ENCODE measurements at places on chromosomes 16 and 17.
A peak's percentile ranks its signal among the peaks of the same experiment; 100 is the strongest.

GRCh38 chr17:40541060-40541872 is 24.0 kb downstream of the CCR7 start:
- DNase-seq: no peak

GRCh38 chr16:50602126-50602525 is 53.9 kb downstream of the NKD1 start:
- no peak for DNase-seq

DNA sequence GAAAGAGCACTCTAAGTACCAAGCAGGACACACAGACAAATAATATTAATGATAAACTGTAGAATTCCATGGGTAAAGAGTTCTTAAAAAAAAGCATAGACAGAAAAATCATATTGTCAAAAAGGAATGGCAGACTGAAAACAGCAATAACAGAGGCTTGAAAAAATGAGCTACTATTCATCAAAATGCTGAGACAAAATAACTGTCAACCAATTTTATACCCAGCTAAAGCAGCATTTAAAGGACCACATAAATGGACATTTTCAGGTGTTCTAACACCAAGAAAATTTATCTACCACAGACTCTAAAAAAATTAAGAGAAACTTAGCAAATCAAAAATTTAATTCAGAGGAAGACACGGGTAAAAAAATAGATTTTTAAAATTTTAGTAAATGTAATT is 119.1 kb downstream of the DYNLRB2 start:
- DNase-seq: no peak

- DNase-seq: no peak
These were observed 95.1 kb upstream of the TMEM132E start for GRCh38 chr17:34484193-34484733.

DNA sequence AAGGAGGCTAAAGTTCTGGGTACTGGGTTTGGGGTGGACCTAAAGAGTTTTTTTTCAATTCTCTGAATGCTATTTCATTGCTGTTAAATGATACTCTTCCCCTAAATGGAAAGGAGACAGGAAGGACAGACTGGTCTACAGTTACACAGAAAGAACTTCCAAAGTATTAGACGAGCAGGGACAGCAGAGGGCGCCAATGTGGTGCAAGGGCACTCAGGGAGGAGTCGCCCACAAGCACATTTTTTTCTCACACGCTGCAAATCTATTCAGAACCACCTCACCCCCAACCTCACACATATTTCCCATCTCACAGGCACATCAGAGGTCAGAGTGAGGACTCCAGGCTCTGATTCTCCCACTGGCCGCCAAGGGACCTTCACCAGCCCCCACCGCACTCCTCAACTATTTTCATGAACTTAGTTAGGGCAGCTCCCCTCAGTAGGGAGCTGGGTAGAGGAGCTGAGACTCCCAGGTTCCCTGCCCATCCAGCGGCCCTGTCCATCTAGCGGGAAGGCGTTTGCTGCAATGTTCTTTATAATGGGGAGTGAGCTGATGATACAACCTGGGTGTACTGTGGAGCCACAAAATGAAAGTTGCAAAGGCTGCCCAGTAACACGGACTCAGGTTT is 6.8 kb upstream of the CA4 start:
- DNase-seq: peak; percentile 54

DNA sequence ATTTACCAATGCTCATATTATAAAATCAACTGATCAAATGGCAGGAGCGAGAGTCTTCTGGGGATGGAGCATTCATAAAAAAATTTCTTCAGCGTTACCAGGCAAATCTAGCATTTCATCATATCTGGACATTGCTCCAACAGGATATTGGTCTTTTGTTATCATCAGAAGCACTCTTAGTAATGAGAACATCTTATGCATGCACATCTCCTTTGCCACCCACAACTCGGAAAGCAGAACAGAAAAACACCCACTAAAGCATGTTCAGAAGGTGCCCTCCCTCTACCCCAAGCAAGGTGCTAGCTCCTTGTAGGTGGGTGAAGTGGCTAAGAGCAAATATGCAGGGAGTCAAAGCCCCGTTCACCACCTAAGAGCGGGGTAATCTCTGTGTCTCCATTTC is 18.9 kb downstream of the ARHGAP17 start:
- no peak for DNase-seq

DNA sequence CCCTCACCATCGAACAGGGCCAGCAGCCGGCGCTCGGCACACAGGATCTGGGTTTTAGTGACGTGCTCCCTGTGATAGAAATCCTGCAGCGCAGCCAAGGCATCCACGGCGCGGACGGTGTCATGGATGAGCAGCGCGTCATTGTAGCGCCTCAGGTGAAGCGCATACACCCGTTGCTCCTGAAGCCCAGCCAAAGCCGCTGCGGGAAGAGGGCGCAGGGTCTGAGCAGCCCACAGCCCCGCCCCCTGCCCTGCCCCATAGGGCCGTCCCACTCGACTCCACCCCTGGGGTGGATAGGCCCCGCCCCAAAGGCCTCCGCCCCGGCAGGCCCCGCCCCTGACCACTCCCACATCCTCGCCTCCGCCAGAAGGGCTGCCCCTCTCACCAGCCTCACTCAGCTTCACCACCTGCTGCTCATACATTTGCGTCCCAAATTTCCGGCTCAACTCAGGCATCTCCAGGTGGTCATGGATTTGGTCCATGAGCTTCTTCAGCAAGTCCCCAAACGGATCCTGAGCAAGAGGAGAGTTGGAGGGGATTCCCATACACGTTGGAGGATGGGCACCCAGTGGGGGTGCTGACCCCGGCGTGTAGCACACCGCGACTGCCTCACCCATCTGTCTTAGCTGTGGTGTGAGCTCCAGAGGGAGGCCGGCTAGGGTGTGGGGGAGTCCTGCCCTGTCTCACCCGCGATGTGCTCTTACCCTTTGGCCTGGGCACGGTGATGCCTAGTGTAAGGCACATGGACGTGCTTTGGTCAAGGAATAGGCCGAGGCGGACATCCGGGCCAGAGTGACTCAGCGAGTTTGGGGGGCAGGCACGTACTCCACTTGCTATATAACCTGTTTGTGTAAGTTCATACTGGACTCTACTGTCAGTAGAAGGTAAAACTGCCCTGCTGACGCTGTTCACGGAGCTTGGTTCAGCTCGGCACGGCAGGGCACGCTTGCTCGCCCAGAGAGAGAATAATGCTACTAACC is 4.6 kb downstream of the DHX58 start:
- peak; percentile 70 for DNase-seq

- DNase-seq: no peak
These were observed 14.4 kb downstream of the HID1 start for GRCh38 chr17:74957935-74958740.
